Cerebellum (tissue), 4 donors: ENCODE measurements at places on chromosomes 7 and 10.

GRCh38 chr10:5566614-5567013, 41.9 kb downstream of the CALML3 start:
- no peak for DNase-seq

DNA sequence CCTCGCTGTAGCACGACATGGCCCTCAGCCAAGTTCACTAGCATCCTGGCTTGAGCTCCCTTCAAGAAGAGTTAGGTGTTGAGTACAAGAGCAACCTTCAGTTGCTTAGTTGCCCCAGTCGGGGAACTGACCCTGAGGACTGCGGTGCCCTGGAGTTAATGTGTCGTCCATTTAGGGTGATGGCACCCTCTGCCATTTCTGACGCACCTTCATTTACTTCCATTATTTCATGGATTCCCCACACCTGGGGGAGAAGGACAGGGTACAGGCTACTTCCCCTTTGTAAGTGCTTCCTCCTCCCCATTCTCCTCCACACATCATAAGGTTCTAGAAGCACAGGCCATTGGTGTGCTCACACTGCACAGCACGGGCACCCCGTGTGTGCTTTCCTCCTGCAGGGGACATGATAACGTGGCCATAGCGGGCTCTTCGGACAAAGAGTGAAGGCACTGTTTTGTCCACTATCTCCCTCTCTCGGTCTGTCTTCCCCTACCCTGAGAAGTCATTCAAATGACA, 1.8 kb downstream of the ALOX5 start:
- DNase-seq = no peak

DNA sequence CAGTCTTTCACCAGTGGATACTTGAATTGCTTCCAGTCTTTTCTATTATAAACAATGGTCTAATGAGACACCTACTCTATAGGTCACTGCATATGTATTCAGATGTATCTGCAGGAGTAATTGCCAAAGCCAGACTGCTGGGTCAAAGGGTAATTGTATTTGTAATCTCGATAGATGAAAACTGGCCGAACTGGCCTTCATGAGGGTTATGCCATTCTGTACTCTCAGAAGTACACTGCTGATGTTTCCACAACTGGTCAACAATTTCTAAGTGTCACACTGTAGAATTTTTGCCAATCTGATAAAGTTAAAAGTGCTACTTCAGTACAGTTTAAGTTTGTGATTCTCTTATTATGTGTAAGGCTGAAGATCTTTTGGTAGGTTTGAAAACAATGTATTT, 64.6 kb downstream of the JAZF1 start:
- DNase-seq = no peak

DNA sequence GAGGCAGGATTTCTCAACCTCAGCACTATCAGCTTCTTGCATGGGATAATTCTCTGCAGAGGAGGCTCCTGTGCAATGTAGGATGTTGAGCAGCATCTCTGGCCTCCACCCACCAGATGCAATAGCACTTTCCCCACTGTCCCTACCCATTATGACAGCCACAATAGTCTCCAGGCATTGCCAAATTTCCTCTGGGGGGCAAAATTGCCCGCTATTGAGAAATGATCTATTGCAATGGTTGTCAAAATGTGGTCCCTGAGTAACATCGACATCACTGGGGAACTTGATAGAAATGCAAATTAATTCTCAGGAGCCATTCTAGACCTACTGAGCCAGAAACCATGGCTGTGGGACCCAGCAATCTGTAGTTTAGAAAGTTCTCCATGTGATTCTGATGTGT, 7.0 kb downstream of the KCNK18 start:
- no peak for DNase-seq
